ENCODE measurements at places on chromosomes 12 and 14.

GRCh38 chr14:106269451-106270204, 743.2 kb downstream of the TMEM121 start:
- no peak for DNase-seq

DNA sequence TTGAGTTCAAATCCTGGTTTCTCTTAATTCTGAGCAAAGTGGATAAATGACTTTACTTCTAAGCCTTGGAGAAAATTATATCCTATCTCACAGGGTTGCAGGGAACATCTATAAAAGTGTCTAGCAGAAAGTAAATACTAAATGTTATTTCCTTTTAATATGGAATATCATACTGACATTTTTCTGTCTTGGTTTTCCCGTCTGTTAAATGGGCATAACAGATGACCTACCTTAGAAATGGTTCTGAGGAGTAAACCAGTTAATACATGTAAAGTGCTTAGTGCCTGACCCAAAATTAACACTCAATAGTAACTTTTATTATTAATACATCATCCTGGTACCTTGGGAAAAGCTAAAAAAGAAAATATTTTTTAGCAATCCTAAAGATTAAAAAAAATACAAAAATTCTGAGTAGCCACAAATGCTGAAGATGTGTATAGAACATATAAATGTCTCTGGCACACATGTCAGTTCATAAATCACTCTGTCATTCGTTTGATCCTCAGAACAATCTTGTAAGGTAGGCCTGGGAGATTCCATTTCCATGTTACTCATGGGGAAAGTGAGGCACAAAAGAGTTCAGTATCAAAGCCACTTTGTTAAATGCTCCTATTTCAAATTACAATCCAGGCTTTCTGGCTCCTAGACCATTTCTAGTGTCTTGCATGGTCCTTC, 1.3 kb downstream of the VIPAS39 start:
- no peak for DNase-seq

- DNase-seq: peak; percentile 74
Observed at GRCh38 chr12:63068857-63069442, 82.1 kb downstream of the AVPR1A start.

- DNase-seq: no peak
Observed at GRCh38 chr14:45028107-45028626, 55.7 kb upstream of the PRPF39 start.

GRCh38 chr14:48323665-48324064, 648.3 kb upstream of the MDGA2 start:
- DNase-seq: peak; percentile 95

Measured in foreskin melanocyte (primary cell).